ENCODE measurements at places on chromosomes 4 and X.

DNA sequence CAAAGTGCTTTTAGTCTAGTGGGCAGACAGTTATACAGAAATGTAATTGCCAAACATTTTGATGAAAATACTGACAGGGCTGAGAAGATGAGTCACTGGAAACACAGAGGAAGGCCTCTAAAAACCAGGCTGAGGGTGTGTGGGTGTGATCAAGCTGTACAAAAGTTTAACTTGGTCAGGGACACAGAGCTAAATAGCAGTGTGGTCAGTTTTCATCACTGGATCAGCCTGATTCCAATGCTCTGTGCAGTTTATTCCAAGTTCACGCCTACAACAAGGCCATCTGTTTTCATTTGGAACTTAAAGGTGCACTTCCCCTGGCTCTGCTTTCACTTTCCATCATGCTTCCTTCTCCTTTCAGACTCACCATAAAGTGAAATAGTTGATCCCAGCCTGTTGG lies 10.6 kb downstream of the CENPVL3 start:
- no peak for DNase-seq

- DNase-seq = no peak
These were observed 83.6 kb upstream of the PGRMC2 start for GRCh38 chr4:128371001-128371777.

DNA sequence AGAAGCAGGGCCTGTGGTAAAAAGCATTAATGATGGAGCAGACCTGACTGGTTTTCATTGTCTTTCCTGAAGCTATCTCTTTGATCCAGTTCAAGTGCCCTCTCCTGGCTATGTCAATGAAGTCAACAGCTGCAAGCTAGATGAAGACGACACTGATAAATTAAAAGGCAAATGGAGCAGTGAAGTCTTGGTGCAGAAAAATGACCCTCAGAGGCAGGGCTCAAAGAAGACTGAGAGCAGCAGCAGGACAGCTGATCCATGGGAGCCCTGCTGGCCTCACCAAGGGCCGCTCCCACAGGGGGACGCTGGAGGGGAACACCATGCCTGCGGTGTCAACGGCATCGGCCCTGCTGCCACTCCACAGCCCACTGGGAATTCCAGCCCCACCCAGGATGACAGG lies 96.2 kb downstream of the RELL1 start:
- DNase-seq = no peak

GRCh38 chr4:25590171-25590570 lies 65.5 kb upstream of the SLC34A2 start:
- DNase-seq = no peak

DNA sequence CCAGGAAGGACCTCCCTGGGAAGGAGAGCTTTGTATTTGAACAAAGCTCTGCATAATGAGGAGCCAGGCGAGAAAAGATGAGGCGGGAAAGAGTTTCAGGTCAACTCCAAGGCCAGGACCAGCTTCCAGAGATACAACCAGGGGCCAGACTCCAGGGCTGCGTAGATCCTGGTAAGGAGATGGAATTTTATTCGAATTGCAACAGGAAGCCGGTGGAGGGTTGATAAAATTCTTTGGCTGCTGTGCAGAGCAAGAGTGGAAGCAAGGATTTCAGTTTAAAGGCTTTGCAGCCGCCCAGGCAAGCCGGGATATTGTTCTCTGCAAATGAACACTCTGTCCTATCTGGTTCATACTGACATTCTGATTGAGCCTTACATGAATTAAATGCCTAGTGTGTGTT lies 40.2 kb upstream of the CBR4 start:
- DNase-seq = no peak

GRCh38 chrX:10173331-10173900 lies 16.6 kb downstream of the CLCN4 start:
- peak; percentile 49 for DNase-seq

- no peak for DNase-seq
These were observed 62.8 kb downstream of the SMIM20 start for GRCh38 chr4:25976780-25977179.

GRCh38 chr4:97761445-97762114 lies 381.7 kb downstream of the STPG2 start:
- no peak for DNase-seq

GRCh38 chr4:58600290-58600689 lies 1490.1 kb upstream of the IGFBP7 start:
- DNase-seq = no peak

GRCh38 chr4:11264841-11265240 lies 163.9 kb downstream of the HS3ST1 start:
- DNase-seq = no peak

GRCh38 chr4:1151541-1151940 lies 20.8 kb downstream of the SPON2 start:
- DNase-seq = no peak

- DNase-seq = no peak
These were observed 125.6 kb downstream of the PTTG2 start for GRCh38 chr4:38085751-38086150.

- no peak for DNase-seq
These were observed 13.0 kb downstream of the PNMA6E start for GRCh38 chrX:153387987-153388721.

- no peak for DNase-seq
These were observed 123.6 kb downstream of the SH3RF1 start for GRCh38 chr4:169147191-169147590.

DNA sequence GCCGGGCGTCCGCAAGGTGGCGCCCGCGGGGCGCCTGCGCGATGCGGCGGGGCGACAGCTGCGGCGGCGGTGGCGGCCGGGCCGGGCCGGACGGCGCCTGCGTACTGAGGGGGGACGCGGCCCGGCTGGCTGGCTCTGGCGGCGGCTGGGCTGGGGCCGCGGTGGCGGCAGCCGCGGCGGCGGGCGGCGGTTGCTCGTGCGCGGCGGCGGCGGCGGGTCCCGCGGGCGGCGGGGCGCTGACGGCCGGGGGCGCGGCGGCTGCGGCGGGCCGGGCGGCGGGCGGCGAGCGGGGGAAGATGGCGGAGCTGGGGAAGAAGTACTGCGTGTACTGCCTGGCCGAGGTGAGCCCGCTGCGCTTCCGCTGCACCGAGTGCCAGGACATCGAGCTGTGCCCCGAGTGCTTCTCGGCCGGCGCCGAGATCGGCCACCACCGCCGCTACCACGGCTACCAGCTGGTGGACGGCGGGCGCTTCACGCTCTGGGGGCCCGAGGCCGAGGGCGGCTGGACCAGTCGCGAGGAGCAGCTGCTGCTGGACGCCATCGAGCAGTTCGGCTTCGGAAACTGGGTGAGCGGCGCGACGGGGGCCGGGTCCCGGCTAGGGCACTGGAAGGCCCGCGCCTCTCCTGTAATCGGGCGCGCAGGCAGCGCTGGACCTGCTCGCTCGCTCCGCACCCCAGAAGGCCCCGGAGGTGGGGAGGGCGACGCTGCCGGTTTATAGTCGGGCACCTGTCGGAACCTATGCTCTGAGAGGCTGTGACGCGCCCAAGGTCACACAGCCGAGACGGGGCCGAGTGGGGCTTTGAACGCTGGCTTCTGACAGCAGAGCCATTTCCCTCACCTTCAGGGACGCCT lies at the start of gene TADA2B:
TSS of gene TADA2B (plus strand) at position 89 of the 853 bp plus-strand sequence. CDS start at position 297, 208 bp downstream.
- no peak for DNase-seq

DNA sequence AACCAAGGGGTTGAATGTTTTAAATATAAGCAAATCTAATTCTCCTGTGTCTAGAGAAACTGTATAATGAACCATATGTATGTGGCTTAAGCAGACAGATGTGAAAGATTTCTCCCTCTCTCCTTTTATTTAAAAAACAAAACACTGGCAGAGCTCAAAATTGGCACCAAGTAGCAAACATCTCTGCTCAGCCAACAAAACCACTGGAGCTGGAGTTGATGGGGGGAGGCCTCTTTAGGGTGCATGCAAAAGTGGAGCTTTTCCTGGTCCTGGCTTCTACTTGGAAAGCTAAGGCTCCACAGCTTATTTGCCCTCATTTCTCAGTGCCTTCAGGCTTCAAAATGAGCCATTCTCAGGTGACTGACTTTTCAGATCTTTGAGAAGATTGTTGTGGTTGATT lies 95.6 kb downstream of the REPS2 start:
- DNase-seq = no peak

- peak; percentile 32 for DNase-seq
These were observed 726.7 kb downstream of the C4orf33 start for GRCh38 chr4:129822701-129823100.

GRCh38 chr4:131309628-131310027 lies 1839.5 kb upstream of the PCDH10 start:
- DNase-seq = no peak

- DNase-seq = no peak
These were observed 55.8 kb downstream of the EMCN start for GRCh38 chr4:100461807-100462605.

DNA sequence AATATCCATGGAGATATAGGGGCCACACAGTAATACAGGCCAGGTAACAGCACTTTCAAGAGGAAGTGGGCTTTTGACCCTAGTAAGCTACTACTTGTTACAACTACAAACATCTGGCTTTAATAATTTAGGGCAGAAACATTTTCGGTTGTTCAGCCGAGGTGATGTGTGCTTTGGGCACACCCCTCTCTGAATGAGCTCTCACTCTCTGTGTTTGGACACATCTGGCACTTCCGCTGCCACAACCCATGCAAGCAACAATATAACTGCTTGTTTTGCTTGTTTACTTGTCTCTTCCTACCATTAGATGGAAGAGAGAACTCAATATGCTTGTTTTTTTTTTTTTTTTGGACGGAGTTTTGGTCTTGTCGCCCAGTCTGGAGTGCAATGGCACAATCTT lies 277.2 kb downstream of the HS3ST1 start:
- no peak for DNase-seq

GRCh38 chr4:183343730-183344129 lies 21.5 kb upstream of the CLDN24 start:
- no peak for DNase-seq

DNA sequence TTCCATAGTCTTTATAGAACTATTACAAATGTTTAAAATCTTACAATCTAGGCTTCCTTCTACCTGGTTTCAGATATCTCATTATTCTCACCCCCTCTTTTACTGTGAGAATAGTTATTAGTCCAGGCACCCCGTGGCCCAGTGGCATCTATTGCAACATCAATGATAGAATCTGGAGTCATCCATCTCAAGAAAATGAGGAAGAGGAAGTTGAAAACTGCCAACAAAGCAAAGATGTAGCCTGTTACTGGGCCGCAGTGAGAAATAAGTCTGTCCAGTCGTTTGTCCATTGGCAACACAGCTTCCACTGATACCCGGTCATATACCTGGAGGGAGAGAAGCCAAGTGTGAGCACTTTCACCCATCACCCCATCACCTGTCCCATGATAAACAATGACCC lies 6.0 kb upstream of the ASB11 start:
- no peak for DNase-seq

DNA sequence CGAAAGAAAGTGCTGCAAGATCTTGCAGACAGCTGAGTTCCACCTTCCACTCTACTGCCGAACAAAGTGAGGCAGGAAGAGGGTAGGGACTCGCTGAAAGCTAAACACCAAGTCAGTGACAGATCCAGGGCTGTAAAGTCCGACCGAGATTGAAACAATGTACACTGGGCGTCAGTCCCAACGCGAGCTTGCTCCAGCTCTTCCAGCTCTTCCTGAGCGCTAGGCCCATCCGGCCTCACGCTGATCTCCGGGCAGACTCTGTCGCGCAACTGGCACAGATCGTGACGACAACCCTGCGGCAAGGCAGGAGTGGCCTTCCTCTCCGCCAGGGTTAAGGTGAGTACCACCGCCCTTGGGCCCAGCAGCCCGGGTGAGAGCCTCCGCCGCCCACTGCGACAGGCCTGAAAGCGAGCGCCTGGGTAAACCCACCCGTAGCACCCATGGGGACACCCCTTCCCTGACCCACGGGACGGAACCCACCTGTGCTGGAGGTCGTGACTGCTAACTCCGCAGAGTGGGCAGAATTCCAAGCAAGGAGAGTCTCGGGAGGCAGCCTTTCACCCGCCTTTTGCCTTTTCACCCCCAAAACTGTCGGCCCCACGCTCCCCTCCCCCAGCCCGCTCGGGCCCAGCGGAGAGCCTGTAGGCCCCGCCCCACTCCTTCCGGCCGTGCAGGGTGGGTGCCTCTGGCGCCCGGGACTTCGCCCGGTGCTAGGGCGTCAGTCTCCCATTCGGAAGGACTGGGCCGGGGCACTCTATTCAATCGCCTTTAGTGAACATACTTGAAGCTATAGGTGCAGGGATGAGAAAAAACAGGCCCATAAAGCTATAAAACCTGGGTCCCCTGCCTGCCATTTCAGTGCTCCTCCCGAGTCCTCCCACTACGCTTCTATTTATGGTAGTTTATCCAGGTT lies at the start of gene TMLHE:
TSS of gene TMLHE (minus strand) at position 641 of the 913 bp plus-strand sequence. CDS start 67,676 bp downstream, outside the sequence.
- DNase-seq = peak; percentile 51

- DNase-seq = no peak
These were observed 4.5 kb downstream of the C1GALT1C1 start for GRCh38 chrX:120625371-120625770.

GRCh38 chr4:123978637-123979036 lies 582.0 kb downstream of the SPRY1 start:
- no peak for DNase-seq

GRCh38 chr4:38034986-38035882 lies 75.0 kb downstream of the PTTG2 start:
- no peak for DNase-seq

GRCh38 chrX:32530802-32531403 lies 680.4 kb downstream of the DMD start:
- DNase-seq = no peak

DNA sequence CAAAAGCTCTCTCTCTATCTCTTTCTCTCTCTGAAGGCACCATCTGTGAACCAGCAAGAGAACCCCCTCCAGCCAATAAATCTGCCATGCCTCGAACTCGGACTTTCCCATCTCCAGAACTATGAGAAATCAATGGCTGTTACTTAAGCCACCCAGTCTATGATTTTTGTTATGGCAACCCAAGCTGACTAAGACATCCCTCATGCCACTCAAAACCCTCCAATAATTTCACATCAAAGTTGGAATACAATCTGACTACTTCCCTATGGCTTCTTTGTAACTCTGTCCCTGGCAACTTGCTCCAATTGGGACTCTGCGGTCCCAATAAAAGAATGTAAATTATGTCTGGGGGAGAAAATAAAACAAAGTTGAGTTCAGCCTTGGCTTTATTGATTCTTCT lies 265.7 kb downstream of the SHOX start:
- no peak for DNase-seq

GRCh38 chr4:105215609-105216313 lies 69.1 kb downstream of the TET2 start:
- no peak for DNase-seq

DNA sequence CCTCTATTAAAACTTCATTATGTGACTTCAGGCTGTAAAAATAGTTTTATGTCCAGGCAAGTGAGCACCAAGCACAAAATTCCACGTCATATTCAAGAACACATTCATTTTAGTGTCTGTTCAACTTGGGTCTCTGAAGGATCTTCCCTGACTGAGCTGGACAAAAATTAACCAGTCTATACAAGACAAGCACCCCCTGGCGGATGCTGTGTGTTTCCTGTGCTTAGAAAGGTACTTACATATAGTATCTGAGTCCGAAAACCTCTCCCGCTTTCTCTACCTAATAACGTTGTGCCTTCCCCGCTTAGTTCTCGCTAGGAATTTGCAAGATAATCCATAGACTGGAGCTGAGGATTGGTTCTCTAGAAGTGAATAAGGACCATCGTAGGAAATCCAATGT lies 2214.5 kb upstream of the TENM3 start:
- DNase-seq = peak; percentile 0

DNA sequence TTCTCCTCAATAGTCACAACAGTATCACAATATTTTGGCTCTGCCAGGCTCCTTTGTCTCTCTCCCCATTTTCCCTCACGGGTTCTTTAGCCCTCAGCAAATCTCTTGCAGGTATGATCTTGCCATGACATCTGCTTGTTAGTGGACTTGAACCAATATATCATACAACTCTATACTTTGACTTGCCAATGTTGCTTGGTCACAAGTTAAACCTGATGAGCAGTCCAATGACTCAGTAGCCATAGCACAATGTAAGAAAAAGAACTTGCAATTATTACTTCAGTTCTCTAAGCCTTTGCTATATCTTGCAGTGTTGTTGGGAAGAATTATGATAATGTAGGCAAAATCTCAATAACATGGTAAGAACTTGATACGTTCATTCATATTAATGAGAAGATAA lies 174.6 kb upstream of the NRK start:
- no peak for DNase-seq
